Progenitor cell of endocrine pancreas (in vitro differentiated cells): ENCODE measurements at places on chromosomes 11 and 22. TPM values are rescaled to one million over a fixed set of nuclear protein-coding genes. Genes with fewer than 3 reads are reported as not detected.
A peak's percentile ranks its signal among the peaks of the same experiment; 100 is the strongest.

FZD4 gene
- total RNA-seq, result 9.3 and 11.7 TPM in 2 replicates

DNA sequence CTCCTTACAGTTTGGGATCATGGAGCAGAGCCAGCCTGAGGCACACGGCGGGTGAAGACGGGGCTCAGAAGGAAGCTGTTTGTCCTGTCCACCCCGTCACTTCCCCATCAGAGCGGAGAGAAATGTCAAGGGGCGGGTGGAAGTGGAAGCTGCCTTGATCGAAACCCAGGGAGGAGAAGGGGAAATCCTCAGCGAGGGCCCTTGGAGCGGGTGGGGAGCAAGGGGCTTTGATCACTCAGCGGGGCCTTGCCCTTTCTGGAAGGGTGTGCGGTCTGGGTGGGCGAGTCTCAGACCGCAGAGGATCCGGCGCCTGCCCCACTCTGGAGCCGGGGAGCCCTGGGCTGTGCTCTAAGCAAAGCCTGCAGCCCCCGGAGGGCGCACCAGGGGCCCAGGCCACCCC, 320.4 kb downstream of the NTM start:
- DNase-seq, result no peak

GRCh38 chr11:122076512-122077120, 39.4 kb downstream of the BLID start:
- DNase-seq, result no peak

- no peak for DNase-seq
These were observed 71.9 kb upstream of the GRAMD1B start for GRCh38 chr11:123357990-123358827.

OR52M1 gene
- not detected in 2 replicates for total RNA-seq

- DNase-seq, result no peak
These were observed 2.0 kb downstream of the CLCF1 start for GRCh38 chr11:67371189-67371910.

ART1 gene
- not detected in 2 replicates for total RNA-seq

GP1BB gene
- 5.8 and 7.7 TPM in 2 replicates for total RNA-seq

GRCh38 chr11:122226810-122227379, 110.9 kb upstream of the BLID start:
- DNase-seq, result no peak

GRCh38 chr11:34890089-34890488, 26.1 kb downstream of the APIP start:
- no peak for DNase-seq

DNA sequence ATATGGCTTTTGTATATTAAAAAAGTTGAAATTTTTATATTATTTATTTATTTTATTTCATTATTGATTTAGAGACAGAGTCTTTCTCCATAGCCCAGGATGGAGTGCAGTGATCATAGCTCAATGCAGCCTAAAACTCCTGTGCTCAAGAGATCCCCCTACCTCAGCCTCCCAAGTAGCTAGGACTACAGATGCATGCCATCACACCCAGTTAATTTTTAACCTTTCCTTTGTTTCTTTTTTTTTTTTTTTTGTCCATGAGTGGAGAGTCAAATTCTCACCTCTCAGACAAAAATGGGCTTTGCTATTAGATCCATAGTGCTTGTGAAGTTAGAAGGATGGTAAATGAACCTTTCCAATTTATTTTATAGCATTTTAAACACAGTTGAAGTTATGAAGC, 182.5 kb downstream of the SOX6 start:
- no peak for DNase-seq

TNNT3 gene
- 0.38 TPM in 1 of 2 replicates, not detected in the other for total RNA-seq

DNA sequence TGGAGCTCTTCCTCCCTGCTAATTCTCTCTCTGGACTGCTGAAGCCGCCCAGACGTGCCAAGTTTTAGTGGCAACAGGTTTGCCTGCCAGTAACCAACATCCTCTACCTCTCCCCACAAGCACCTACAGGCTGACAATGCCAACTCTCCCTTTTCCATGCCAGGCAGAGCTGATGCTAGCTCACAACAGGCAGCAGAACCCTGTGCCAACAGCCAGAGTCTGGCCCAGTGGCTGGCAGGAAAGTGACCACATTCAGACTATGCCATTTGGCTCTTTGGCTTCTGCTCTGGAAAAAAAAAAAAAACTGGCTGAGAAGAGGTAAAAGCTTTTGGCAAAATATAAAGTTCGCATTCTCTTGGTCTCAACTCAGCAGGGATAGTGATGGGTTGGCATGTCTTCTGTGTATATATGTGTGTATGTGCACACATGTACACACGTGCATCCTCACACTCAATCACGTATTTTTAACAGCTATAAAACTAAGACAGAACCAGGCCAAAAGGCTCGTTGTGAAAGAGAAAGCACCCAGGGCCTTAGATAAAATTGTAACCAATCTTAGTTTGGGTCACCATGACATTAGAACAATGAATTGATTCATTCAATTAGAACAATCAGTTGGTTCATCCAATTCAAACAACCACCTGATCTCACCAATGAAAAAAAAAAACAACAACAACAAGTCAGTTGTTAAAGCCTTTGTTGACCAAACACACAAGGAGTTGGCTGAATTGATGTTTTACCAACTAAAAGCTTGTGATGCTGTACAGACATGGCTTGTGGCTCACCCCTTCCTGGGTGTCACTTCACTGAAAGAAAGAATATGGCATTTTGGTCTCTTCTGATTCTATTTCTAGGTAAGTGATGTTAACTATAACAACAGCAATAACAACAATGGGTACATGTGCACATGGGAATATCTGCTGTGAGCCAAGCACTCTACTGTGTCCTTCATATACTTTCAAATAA, 48.6 kb downstream of the TRIM29 start:
- no peak for DNase-seq

ALX4 gene
- total RNA-seq, result not detected in 2 replicates

GRCh38 chr11:70326365-70326811, 55.9 kb downstream of the PPFIA1 start:
- DNase-seq, result no peak

MYEOV gene
- total RNA-seq, result 0.14 TPM in 1 of 2 replicates, not detected in the other

DNA sequence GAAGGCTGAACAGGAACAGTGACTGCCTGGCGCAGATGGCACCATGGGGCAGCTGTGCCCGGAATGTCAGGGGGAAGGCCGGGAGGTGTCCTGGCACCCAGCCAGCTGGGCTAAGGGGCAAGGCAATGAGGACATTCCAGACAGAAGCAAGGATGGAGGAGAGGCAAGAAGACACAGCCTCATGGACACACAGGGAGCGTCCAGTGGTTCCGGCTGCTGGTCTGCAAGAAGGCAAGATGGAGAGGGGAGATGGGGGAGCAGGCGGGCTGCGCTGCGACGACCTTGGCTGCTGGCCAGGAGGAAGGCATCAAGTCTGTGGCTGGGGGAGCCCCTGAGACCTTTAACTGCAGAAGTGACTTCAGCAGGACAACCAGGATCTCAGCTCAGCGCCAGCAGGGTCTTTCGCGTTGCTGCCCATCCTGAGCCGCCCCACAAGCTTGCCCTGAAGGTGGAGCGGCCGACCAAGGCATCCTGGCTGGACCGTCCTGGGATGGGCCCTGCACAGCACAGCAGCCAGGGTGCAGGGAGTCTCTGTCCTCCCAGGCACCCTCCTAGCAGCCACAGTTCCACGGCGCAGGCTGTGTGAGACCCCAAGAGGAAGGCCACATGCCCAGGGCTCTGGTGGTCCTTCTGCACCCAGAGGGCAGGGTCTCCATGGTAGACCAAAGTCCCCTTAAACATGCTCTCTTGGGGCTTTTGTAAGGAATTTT, 531.7 kb downstream of the BRD1 start:
- DNase-seq, result peak; percentile 7

SPTBN2 gene
- 54.0 and 55.0 TPM in 2 replicates for total RNA-seq

GDPD4 gene
- total RNA-seq, result not detected in 2 replicates

- no peak for DNase-seq
These were observed 77.7 kb downstream of the FEZ1 start for GRCh38 chr11:125418396-125418795.

- no peak for DNase-seq
These were observed 40.3 kb upstream of the E2F8 start for GRCh38 chr11:19281041-19281440.

SERPING1 gene
- 190 and 196 TPM in 2 replicates for total RNA-seq

OR52E8 gene
- total RNA-seq, result not detected in 2 replicates

GNAZ gene
- total RNA-seq, result 16.3 and 19.2 TPM in 2 replicates
